Peyer's patch (tissue), 4 donors: ENCODE measurements at places on chromosomes 16 and 17. TPM values are rescaled to one million over a fixed set of nuclear protein-coding genes. Genes with fewer than 3 reads are reported as not detected.
A peak's percentile ranks its signal among the peaks of the same experiment; 100 is the strongest.

The BRIP1 gene
- total RNA-seq = 4.3 TPM

GRCh38 chr17:31374094-31374447, 17.4 kb upstream of the RAB11FIP4 start:
- no peak for DNase-seq

The CSH2 gene
- not detected for total RNA-seq

- DNase-seq = peak; percentile 96
Measured at GRCh38 chr17:39153599-39154051, 2.2 kb upstream of the PLXDC1 start.

GRCh38 chr17:39231591-39232551, 6.1 kb upstream of the STAC2 start:
- peak; percentile 44 for DNase-seq

GRCh38 chr16:56389554-56389953, 35.8 kb downstream of the AMFR start:
- DNase-seq = no peak

GRCh38 chr16:15874745-15875314, 13.6 kb downstream of the CEP20 start:
- no peak for DNase-seq

DNA sequence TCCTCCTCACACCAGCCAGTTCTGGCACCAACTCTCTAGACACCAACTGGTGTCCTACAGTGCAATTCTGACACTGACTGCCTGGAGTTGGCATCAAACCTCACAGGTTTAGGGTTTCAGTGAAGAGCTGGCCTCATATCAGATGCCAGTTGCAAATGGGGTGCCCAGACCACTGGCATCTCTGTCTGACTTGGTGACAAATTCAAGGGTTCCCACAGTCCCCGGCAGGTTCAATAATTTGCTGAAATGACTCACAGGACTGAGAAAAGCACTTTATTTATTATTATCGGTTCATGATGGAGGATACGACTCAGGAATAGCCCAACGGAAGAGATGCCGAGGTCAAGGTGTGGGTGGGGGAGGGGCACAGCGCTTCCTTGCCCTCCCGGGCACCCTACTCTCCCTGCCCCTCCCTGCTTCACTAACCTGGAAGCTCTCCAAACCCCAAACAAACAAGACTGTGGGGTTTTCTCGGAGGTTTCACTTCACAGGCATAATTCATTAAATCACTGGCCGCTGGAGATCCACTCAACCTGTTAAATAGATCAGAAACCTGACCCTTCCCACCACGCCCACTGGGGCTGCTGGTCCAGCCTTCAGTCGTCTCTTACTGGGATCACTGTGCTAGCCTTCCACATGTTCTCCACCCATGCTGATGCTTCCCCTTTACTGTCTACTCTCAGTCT, 1.7 kb upstream of the NLRP1 start:
- DNase-seq = no peak

DNA sequence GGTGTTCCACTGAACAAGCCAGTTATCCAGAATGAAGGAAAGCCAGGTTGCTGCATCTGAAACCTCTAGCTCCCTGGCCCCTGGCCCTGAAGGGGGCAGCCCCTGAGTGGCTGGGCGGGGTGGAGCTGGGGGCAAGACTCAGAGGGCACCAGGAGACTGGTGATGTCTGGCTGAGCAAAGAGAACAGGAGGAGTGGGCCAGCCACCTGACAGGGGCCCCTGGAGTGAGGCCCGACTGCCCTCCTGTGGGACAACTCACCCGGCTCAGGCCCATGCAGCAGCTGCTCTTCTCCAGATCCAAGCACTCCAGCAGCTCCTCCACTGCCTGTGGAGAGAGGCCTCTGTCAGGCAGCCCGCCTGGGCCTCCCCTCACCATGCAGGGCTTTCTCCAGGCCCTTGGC, 60.4 kb downstream of the PIPOX start:
- no peak for DNase-seq

GRCh38 chr16:52567193-52567592, 20.2 kb upstream of the TOX3 start:
- no peak for DNase-seq

The PYY gene
- 58.0 TPM for total RNA-seq

GRCh38 chr17:42325026-42325425, 36.7 kb downstream of the STAT5A start:
- no peak for DNase-seq

DNA sequence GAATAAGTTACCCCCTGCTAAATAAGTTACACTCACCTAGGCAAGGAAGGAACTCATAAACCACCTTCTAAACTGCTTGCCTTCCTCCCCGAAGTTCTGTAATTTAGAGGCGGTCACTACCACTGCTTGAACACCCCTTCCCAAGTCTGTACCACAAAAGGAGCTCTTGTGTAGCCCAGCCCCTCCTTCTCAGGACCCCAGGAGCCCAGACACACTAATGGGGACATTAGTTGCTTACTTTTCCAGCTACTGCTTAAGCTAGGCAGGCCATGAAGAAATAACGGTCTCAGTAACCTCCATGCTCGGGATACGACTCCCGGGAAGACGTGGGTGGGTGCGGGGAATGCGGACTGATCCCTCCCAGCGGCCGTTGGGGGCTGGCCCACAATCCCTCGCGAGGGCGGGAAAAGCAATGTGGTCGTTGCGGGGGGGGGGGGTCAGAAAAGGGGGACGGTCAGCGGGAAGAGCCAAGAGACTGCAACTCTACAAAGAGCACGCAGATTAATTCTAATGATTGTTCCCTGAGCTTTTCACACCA, at the start of gene TEX14:
Gene TEX14, minus strand, starts transcription at position 345 of the 538 bp plus-strand sequence. CDS start 40,044 bp downstream, outside the sequence.
- DNase-seq = no peak

GRCh38 chr16:84928679-84929420, 82.5 kb downstream of the ZDHHC7 start:
- peak; percentile 59 for DNase-seq

- DNase-seq = no peak
Measured at GRCh38 chr17:45296833-45297124, 20.0 kb downstream of the MAP3K14 start.

The PIK3R5 gene
- total RNA-seq = 6.3 TPM

DNA sequence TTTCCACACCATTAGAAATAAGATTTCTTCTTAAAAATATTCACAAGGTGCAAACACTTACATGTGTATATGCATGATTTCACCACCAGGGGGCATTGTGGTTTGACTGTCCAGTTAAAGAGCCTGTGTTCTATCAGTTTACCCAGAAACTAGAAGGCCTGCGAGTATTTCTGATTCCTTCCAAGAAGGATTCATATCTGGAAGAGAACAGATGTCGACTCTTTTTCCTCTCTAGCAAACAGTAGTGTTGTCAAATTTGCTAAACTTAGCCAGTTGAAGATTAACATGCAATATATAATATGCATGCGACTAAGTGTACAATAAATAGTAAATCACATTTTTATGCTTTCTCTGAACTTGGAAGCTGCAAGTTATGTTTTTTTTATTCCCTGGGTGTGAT, 404.1 kb downstream of the WWOX start:
- DNase-seq = no peak

- peak; percentile 79 for DNase-seq
Measured at GRCh38 chr17:75152922-75153779, 1.2 kb downstream of the JPT1 start.

- no peak for DNase-seq
Measured at GRCh38 chr17:65913326-65913850, 278.5 kb downstream of the CEP112 start.

DNA sequence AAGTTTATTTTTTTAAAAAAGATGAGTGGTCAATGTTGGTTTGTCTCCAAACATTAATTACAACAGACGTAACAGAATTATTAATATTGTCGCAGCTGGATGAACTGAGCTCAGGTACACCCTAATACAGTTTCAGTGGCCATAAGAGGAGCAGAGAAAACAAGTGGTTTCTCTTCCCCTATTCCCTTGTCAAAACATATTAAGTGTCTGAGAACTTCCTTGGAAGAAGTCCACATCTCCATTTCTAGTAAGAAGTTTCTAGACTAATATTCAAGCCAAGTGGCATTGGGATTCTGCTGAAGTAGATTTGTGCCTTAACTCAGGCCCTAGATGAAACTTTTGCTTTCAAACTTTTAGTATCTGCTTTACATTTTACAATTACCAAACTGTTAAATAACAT, 47.7 kb downstream of the GNA13 start:
- no peak for DNase-seq

DNA sequence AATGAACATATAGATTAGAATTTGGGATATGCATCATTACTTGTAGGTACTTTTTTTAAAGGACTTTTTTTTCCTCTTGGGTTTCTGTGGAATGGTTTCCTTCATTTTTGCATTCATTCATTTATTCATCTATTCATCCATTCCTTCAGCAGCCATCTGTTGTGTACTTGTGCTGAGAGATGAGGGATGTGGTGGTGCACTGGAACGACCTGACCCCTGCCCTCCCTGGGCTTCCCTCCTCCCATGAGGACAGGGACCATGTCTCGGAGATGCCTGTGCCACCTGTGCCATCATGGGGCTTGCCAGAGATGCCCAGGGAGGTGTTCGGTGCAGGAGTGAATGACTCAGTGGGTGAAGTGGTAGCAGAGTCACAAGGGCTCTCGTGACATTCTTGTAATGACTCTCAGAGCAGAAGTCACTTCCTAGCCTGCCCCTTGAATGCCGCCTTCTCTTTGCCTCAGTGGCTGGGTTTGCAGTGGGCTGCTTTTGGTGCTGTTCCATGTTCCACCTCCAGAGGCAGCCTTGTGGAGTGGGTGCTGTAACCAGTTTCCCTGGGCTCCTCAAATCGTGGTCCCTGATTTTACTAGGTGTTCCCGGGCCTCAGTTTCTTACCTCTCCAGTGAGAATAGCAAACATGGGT, 43.9 kb downstream of the CLEC16A start:
- peak; percentile 54 for DNase-seq

The KRTAP4-1 gene
- not detected for total RNA-seq

The CACNA1H gene
- 5.8 TPM for total RNA-seq

GRCh38 chr16:71524566-71525553, 1.4 kb upstream of the CHST4 start:
- no peak for DNase-seq

DNA sequence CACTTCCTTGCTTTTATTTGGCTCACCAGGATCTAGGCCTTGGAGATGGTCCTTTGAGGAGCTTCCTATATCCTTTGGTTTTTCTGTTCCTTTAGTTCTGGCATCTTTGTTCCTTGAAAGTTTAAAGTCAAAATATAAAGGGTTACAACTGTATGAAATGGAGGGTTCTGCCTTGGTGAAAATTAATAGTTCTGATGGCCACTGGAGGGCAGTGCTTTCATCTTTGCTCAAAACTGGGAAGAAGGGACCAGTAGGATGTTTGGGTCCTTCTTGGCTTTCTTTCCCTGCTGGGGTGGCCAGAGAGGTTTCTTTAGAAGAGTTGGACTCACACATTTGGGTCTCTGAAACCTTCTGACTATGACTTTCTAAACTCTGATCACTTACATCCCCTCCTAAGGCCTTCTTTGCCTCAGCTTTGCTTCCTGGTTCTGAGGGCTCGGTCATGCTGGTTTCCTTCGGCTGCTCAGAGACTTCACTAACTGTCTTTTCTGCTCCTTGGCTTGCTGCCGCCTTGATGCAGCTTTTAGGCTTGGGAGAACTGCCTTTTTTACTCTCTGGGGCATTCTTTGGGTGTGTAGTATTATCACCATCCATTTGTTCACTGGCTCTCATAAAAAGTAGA, 10.9 kb upstream of the ITGA2B start:
- no peak for DNase-seq

The SGCA gene
- not detected for total RNA-seq

- no peak for DNase-seq
Measured at GRCh38 chr17:42199416-42200011, 5.2 kb upstream of the GHDC start.
